ENCODE measurements at places on chromosomes 2 and 18. TPM values are rescaled to one million over a fixed set of nuclear protein-coding genes. Genes with fewer than 3 reads are reported as not detected.

DNA sequence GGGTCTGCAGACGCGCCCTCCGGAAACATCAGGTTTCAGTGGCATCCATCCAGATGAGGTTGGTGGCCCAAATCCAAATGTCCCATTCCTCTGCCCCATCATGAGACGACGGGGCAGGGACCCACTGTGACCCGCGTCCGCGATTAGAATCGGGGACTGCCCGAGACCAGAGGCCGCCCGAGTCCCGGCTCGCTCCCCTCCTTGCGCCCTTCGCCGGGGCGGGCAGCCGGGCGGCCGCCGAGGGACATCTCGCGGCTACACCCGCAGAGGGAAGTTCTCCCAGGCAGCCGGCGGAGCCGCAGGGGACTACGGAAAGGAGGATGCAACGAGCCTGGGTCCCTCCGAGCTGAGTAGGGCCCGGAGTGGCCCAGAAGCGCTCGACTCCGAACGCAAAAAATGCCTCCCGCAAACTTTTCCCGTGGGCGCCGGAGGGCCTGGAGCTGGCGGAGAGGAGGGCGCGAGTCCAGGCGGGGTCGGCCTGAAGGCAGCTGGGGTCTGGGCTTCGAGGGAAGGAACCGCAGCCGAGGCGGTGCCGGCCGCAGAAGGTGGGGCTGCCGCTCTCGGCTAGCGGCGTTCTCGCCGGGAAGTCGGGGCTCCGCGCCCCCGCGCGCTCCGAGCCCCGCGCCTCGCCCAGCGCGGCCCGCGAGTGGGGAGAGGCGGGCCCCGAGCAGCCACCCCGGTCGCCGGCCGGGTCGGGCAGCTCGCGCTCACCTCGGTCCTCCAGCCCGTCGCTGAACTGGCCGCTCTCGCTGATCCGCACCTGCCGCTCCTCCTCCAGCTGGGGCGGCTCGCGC lies 580 bp downstream of the TMEM163 start:
- no peak for DNase-seq

DARS1 gene
- total RNA-seq = 135 TPM

- DNase-seq = no peak
These were observed 69.0 kb downstream of the POLR1A start for GRCh38 chr2:86036669-86037138.

TNFAIP6 gene
- total RNA-seq = 0.84 TPM

DNA sequence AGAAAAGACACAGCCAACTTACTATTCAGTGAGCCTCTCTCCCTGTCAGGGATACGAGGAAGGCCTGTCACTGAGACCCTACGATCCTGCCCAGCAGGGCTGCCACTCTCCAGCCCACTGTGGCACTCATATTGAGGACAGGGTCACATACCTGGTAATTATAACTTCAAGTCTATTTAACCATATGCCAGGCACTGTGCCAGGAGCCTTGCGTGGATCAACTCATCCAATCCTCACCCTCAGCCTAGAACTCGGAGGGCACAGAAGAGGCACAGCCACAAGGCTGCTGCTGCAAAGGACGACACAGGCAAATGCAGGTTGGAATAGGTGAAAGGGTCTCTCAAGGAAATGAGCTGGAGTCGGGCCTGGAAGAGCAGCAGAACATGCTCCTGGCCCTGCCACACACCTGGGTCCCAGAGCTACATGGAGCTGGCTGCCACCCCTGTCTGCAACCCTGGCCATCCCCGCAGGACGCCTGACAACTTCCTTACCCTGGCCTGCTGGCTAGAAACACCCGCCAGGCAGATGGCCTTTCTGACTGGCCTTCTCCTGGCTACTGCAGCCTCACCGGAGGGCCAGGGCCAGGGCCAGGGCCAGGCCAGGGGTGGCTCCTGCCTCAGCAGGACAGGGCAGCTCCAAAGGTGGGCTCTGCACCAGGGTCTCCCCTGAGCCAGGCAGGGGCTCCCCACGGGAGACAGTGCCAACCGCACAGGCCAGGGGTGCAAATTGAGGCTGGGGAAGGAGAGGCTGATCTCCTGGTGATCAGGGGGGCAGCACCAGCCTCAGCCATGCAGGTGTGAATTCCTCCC lies 32.1 kb upstream of the SLC66A3 start:
- DNase-seq = no peak

LRRTM4 gene
- not detected for total RNA-seq

GRCh38 chr2:36809069-36809445 lies 112.5 kb downstream of the VIT start:
- no peak for DNase-seq

DNA sequence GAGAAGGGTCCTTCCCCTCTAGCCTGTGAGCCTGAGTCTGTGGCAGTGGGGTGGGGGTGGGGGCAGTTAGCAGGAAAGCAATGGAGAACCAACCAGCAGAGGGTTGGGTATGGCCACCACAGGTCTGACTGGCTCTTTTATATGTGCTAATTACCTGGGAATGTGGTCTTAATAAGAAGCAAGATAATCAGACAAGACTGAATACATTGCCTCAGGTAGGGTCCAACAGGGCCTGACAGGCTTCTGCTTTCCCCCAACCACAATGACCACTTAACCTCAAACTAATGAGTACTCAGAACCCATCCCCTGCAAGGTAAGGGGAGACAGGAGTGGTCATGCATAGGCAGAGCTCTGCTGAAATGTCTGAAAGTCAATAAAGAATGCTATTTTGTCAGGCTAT lies 39.2 kb upstream of the GALNT1 start:
- DNase-seq = no peak

DNA sequence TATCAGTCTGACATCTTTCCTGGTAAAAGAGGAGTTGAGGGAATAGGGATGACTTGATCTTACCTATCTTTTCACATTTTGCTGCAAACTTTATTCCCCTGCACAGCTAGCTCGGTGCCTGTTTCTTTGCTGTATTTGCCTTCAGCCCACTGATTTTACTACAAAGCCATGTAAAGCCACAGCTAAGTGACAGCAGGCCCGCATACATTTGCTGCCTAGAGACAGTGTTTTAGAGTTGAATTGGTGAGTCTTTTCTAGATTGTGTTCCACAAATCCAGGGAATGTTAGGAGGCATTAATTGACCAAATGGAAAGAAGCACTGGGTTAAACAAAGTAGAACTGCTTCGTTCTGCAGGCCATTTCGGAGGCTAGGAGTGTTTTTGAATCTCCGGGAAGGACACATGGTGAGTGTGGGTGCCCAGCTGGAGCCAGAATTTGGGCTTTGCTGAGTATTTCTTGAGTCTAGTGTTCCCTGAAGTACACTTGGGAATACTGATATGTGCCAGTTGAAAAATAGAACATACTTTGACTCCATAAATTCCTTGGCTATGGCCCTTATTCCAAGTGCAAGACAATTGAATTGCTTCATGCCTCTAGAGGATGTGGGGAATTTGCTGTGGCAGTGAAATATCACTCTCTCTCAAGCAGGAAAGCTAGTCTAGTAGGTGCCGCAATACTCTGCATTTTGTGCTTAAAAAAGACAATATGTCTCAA lies 329.8 kb downstream of the PTPRM start:
- no peak for DNase-seq

- DNase-seq = no peak
These were observed 14.4 kb upstream of the PSMA8 start for GRCh38 chr18:26119246-26119645.

DNA sequence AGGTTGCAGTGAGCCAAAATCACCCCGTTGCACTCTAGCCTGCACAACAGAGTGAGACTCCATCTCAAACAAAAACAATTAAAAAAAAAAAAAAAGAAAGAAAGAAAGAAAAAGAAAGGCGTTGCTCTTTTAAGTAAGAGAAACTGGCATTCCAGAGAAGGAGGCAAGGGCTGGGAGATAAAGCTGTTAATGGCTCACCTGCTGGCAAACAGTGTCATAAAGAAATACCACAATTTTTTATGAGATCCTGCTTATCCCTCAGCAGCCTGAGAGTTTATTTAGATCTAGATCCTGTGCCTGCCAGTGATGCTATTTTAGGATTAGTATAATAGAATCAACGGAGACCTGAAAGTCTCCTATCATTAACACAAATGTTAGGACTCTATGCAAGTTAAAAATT lies 16.3 kb downstream of the SLC19A3 start:
- DNase-seq = no peak

All from MG63 (cell line).